ENCODE measurements at places on chromosomes 6 and 20. TPM values are rescaled to one million over a fixed set of nuclear protein-coding genes. Genes with fewer than 3 reads are reported as not detected.

DNA sequence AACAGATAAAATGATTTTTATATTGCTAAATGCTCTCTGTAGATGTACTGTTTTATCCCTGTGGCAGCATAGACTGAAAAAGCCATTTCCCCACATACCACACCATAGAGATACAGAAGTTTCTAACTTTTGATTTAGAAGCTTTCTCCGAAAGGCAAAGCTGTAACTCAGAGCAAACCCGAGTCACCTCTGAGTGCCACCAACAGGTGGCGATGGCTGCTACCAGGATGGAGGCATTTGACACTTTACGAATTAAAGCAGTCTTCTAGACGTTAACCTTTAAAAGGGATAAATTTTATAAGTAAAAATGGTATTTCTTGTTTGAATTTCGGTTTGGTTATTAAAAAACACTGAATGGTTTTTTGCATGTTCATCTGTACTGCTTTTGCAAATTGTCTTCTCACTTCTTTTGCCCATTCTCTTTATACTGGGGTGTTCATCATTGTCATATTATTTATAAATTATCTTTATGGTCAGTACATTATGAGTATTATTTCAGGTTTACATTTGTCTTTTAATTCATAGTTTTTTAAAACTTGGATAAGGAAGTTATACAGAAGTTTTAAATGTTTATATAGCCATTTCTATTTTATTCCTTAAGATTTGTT is 201.0 kb upstream of the CEP162 start:
- H3K27ac ChIP-seq = no peak overlapping the region
- no peak overlapping the region for H3K4me3 ChIP-seq
- no peaks in the 10 kb centered on the region for H3K36me3 ChIP-seq
- peaks cover 8% of the 10 kb centered on the region for H3K4me1 ChIP-seq

DNA sequence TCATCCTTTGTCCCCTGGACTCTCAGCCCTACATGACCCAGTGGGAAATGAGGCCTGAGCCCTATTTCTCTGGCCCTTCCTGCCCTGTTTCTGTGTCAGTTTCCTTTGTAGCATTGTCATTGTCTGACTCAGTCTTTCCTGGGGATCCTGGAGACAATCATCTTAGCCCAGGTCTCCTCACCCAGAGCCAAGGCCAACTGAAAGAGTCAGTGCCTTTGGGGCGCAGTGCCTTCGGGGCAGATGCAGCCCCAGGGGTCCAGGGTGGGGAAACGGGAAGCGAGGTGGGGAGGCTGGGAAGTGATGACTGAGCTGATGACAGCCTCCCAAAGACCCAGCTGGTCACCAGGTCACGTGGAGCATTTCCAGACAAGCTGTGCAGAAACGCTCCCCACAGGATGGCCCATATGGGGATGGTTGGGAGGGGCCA is 93.3 kb upstream of the SULF2 start:
- no peak for DNase-seq
- no peak overlapping the region for H3K4me3 ChIP-seq
- no peaks in the 10 kb centered on the region for H3K27me3 ChIP-seq

- no peak overlapping the region for H3K4me3 ChIP-seq
- peak; percentile 42 for DNase-seq
- H3K27ac ChIP-seq = no peak overlapping the region
- H3K36me3 ChIP-seq = no peaks in the 10 kb centered on the region
- H3K4me1 ChIP-seq = peaks cover 3% of the 10 kb centered on the region
Observed at GRCh38 chr6:44921798-44922197, 406.3 kb upstream of the RUNX2 start.

DNA sequence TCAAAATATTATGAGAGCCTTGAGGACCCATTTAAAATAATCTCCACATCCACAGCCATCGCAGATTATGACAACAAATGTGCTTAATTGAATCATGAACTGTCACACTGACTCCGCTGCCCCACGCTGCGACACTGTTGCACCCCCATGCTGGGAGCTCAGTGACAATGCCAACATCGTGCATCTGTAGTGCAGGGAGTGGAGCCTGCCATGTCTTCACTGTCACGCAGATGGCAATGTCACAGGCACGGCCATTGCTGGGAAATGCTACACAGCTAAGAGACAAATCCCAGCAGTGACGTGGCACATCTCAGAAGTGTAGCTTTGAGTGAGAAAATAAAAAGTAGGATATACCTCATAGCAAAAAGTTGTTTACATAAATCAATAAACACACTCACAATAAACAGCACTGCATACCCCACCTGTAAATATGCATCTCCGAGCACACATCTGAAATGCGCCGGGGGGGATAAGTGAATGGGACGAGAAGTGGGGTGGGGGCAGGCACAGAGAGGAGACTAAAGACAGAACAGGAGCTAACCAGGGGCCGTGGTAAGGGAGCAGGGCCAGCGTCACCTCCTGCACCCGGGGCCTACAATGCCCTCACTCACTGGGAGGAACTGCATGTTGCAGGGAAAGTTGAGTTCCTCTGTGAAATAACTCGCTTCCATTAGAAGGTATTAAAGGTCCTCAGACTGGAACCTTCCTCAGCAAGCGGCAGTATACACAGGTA is 349.9 kb downstream of the THBS2 start:
- no peak overlapping the region for H3K27ac ChIP-seq
- H3K27me3 ChIP-seq = no peaks in the 10 kb centered on the region
- H3K4me1 ChIP-seq = no peaks in the 10 kb centered on the region
- no peak for DNase-seq
- no peaks in the 10 kb centered on the region for H3K36me3 ChIP-seq

ZSCAN26 gene
- 10.9 TPM for total RNA-seq
